Esophagus muscularis mucosa (tissue), 4 donors: ENCODE measurements at places on chromosomes 6 and 20. TPM values are rescaled to one million over a fixed set of nuclear protein-coding genes. Genes with fewer than 3 reads are reported as not detected.

GHRH gene
- not detected for total RNA-seq

VSTM2L gene
- total RNA-seq: 11.7 TPM

HLA-DOA gene
- 11.2 TPM for total RNA-seq

PRDM13 gene
- not detected for total RNA-seq

FAM217A gene
- total RNA-seq: not detected

CST7 gene
- 1.5 TPM for total RNA-seq

CLVS2 gene
- 0.17 TPM for total RNA-seq

TPX2 gene
- total RNA-seq: under 0.01 TPM

HLA-G gene
- not detected for total RNA-seq

SLC17A1 gene
- total RNA-seq: not detected

PPP1R3G gene
- 3.0 TPM for total RNA-seq

UFL1 gene
- total RNA-seq: 24.5 TPM

LRRC73 gene
- 0.75 TPM for total RNA-seq

GMEB2 gene
- total RNA-seq: 11.6 TPM
